ENCODE measurements at places on chromosomes 11 and 22.

- no peak for DNase-seq
Measured at GRCh38 chr11:132734217-132734616, 798.1 kb downstream of the OPCML start.

DNA sequence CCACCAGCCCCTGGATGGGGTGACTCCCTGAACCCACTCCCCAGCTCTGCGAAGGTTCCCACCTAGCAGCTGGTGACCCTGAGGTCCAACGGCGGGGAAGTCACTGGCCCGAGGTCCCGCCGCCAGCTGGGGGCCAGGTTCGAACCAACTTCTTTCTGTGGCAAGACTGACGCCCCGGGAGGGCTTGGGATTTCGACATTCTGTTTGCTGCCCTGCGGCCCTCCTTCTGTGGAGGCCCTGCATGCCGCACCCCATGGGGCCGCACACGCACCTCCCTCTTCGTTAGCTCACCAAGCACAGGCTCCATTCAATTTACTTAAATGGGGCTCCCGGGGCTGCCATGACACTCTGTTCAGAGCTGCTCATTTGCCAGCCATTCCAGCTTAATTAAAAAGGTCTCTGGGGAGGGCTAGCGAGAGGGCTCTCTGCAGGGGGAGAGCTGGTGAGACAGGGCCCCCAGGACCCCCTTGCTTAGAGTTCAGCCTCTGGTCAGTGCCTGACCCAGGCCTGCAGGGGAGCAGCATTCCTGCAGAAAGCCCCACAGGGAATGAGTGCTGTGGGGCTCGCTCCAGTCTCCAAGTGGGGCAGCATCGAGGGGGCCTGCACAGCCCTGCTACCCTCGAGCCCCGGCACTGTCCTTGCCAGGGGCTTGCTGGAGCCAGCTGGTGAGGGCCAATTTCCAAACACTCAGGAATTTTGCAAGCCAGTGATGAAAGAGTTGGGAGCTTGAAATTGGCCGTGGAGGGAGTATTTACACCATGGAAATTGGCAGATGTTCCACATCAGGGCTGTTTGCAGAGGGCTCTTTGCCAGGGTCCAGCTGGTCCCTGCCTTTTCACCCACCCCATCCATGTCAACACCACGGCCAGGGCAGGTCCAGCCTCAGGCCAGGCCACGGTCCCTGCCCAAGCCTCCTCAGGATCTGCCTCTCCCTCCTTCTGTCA is 80.8 kb downstream of the CACNA1I start:
- DNase-seq: no peak

DNA sequence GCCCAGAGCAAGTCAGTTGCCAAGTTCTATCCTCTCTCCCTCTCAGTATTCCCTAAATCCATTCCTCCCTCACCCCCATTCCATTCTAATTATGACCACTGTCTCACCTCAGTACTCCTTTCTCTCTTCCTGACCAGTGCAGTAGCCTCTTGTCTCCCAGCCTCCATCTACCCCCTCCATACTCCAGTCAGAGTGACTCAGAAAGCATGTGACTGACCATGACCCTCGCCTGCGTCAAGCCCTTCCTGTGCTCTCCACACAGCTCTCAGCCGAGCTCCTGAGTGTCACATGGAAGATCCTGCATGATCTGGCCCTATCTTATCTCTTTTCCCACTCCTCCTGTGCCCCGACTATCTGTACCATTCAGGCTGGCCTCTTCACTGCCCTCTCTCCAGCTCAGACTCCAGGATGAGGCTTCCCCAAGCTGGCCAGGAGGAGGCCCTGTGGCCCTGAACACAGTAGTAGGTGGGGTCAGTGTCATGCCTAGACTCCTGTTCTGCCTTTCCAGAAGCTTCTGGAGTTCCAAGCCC is 42.6 kb downstream of the NEU3 start:
- no peak for DNase-seq

GRCh38 chr11:69705351-69705811 is 1.6 kb upstream of the FGF19 start:
- DNase-seq: no peak

DNA sequence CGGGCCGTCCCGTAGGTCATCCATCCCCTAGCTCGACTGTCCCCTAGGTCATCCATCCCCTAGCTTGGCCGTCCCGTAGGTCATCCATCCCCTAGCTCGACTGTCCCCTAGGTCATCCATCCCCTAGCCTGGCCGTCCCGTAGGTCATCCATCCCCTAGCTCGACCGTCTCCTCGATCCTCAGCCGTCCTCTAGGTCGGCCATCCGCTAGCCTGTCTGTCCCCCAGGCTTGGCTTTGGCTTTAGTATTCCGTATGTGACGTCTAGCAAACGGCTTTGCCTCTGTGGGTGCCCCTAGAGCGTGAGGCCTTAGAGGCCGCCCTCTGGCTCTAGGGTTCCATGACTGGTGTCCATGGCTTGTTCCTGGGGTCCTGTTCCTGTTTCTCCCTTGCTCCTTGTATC is 40.6 kb upstream of the BID start:
- no peak for DNase-seq

DNA sequence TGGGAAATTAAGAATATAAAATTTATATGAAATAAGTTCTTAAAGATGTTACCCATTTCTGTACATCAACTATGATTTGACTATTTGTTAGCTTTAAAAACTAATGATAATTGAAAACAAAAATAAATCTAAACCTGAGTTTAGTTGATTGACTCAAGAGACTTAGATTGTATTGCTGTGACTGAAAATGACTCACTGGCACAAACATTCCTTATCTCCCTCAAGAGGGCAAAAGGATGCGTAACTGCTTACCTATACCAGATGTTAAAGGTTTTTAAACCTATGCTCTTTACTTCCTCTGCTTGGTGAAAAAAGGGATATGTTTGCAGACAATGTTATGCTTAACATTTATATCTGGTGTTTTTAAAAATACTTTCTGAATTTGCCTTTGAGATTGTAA is 30.3 kb downstream of the ATM start:
- DNase-seq: no peak

GRCh38 chr11:111937844-111938243 is 701 bp downstream of the DIXDC1 start:
- DNase-seq: no peak

DNA sequence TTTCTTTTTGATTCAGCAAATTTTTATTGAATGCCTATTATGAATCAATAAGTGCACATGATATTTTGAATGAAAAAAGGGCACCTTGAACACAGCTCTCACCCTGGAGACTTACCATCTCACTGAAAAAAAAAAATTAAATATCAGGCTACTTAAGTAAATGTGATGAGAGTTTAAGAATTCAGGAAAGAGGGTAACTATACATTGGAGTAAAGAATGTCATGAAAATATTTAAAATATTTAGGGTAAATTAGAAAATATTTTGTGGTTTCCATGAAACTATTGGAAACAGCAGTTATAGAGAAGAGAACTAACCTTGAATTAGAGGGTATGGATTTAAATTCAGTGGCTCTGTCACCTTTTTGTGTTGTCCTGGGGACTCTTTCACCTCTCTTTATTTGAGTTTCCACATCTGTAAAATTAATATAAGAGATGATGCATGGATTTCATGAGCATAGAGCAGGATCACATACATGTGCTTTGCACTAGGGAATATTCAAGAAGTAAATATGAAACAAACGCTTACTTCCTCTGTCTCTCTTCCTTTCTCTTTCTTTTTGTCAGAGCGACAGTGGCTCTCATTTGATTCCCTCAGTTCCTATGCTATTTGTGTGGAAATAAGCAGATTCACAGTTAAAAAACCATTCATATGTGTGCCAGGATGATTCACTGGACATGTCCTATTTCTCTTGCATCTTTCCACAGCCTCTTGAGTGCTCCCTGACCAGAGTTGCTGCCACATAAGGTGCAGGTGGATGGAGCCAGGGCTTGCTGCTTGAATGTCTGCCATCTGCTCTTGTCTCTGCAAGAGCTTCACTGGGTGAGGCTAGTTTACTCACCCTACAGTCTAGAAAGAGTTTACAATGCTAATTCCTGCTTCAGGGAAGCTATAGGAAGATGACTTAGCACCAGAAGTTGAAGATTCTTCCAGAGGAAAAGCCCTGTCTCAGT is 533.1 kb downstream of the ETS1 start:
- DNase-seq: no peak

DNA sequence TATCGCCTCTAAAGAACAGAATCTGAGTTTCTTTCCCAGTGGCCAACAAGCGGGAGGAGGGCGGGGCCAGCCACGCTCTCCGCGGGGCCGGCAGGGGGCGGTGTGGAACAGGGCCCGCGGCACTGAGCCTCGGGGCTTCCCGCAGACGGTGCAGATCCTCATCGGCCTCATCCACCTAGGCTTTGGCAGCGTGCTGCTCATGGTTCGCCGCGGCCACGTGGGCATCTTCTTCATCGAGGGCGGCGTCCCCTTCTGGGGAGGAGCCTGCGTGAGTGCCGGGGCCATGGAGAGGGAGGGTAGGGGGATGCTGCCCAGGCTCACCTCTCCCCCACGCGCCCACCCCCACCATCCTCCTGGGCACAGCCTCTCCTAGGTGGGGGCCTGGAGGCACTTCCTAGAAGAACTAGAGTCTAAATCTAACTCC is 10.7 kb downstream of the MS4A15 start:
- DNase-seq: no peak

- DNase-seq: no peak
Measured at GRCh38 chr11:120564573-120565311, 53.2 kb downstream of the GRIK4 start.

DNA sequence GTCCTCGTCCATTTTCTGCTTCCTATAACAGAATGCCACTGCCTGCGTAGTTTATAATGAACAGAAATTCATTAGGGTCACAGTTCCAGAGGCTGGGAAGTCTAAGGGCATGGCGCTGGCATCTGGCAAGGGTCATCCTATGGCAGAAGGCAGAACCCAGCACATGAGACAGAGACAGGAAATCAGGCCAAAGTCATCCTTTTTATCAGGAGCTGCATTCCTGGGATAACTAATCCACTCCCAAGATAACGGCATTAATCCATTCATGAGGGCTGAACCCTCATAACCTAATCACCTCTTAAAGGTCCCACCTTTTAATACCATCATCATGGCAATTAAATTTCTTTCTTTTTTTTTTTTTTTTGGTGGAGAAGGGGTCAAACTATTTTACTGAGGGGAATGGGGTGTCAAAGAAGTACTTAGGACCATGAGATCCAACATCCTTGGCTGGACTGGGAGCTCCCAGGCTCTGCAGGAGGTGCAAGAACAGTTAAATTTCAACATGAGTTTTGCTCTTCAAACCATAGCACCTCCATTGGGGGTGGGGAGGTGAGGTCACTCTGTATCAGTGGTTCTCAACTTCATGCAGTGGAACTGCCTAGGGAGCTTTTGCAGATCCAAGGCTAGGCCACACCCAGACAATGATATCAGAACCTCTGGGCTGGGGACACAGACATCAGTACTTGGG is 4.4 kb downstream of the TMEM109 start:
- no peak for DNase-seq

GRCh38 chr11:76587820-76588454 is 82.6 kb downstream of the LRRC32 start:
- no peak for DNase-seq

DNA sequence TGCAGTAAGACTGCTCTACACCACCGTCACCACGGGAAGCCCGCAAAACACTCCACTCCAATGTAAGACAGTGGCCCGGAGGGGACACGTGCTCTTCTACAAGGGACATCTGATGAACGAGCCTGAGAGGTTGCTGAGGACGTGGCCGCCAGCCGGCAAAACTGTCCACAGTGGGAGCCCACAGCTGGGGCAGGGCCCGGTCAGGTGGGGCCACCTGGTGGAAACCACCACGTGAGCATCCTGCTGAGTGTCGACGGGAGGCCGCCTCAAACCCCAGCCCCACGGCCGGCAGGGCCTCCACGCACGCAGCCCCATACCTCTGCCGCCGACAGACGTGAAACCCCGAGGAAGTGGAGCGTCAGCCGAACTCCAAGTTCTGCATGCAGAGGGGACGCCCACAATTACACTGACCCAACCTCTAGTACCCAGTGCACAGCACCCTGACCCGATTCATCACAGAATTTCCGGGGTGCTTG is 42.6 kb downstream of the BRD1 start:
- no peak for DNase-seq

DNA sequence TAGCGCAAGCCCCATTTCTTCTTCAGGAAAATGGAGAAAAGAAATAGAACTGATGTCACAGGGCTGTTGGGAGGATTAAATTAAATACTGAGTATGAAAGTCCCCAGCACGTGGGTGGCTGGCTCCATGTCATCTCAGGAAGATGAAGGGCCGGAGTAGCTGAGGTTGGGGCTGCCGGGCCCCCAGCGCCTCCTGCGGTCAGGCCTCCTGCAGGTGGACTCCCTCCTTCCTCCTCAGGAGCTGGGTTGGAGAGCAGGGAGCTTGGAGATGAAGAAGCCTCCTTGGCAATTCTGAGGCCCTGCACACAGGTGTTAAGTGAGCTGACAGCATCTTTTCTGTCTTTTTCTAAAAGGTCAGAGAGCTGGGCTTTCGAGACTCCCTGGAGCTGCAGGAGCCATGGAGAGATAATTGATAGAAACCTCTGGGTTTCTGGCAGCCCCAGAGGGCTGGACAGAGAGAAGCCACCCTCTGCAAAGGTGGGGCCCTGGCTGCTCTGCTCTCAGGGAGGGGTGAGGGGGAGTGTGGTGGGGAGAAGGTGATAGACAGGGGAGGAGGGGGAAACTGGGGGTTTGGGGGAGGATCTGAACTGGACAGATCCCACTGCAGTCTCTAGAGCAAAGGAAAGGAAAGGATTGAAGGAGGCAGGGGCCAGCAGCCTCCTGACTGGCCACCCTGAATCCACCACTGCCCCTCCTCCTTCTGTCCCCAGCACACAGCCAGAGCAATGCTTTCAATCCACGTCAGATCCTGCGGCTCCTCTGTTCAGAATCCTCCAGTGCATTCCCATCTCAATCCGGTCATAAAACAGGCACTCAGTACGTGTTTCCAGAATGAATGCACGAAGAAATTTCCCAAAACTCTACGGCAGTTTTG is 210.8 kb downstream of the CEP164 start:
- no peak for DNase-seq

GRCh38 chr11:43360361-43361032 is 1.8 kb downstream of the TTC17 start:
- no peak for DNase-seq

GRCh38 chr22:24405631-24406321 is 21.6 kb upstream of the ADORA2A start:
- DNase-seq: no peak

- no peak for DNase-seq
Measured at GRCh38 chr22:40791241-40791640, 27.9 kb downstream of the SLC25A17 start.

DNA sequence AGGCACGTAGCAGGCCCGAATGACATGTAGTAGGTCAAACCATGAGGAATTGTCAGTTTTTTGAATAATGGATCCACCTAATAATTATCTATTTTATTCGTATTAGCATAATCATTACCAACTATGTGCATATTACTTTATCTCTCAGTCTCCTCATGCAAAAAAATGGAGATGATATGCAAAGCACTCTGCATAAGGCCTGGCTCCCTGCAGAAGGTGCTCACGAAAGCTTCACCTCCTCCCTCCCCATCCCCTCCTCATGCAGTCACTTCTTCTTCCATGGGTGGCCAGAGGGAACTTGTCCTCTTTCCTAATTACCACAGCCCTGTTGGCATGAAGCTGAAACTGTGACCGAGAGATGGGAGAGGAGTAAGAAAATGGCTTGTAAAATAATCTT is 20.8 kb upstream of the TSKU start:
- DNase-seq: no peak
